ENCODE measurements at places on chromosomes 1 and 21. TPM values are rescaled to one million over a fixed set of nuclear protein-coding genes. Genes with fewer than 3 reads are reported as not detected.

The SLAMF8 gene
- total RNA-seq = not detected

The CCDC181 gene
- total RNA-seq = 2.2 TPM

The APCS gene
- total RNA-seq = not detected

The TMEM39B gene
- total RNA-seq = 7.0 TPM

The LCA5L gene
- total RNA-seq = 1.2 TPM

Measured in epithelial cell of alveolus of lung (primary cell).